ENCODE measurements at places on chromosomes 11 and 22.

GRCh38 chr11:41256041-41256440 is 203.4 kb downstream of the LRRC4C start:
- no peak for DNase-seq

GRCh38 chr11:40380835-40381234 is 1078.6 kb downstream of the LRRC4C start:
- DNase-seq: no peak

DNA sequence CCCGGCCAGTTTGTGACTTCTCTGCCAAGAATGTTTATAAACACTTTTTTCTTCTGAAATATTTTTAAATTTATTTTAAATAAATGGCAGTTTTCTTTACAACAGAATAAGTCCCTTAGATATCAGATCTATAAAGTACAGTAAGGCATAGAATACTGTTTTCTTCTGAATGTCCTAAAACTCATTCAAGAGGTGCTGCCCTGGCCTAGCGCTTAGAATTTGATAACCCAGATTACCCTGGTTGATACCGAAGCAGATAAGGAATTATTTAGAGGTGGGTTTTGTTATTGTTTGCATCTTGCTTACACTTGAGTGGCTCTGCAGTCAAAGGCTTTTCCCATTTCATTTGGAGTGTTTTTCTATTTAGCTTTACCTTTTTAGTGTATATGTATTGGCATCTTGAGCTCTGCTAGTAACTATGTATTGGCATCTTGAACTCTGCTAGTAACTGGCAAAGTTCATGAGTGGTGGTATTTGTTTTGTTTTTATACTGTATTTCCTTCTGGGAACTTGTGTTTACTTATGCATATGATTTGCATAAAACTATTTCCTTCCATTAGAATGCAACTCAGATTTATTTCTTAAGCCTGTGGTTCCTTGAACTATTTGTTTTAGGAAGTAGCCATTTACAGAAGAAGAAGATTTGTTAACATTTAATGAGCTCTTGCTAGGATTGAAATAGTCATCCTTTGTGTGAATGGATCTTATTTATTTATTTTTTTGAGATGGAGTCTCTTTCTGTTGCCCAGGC is 1.2 kb downstream of the ACAD8 start:
- DNase-seq: no peak

DNA sequence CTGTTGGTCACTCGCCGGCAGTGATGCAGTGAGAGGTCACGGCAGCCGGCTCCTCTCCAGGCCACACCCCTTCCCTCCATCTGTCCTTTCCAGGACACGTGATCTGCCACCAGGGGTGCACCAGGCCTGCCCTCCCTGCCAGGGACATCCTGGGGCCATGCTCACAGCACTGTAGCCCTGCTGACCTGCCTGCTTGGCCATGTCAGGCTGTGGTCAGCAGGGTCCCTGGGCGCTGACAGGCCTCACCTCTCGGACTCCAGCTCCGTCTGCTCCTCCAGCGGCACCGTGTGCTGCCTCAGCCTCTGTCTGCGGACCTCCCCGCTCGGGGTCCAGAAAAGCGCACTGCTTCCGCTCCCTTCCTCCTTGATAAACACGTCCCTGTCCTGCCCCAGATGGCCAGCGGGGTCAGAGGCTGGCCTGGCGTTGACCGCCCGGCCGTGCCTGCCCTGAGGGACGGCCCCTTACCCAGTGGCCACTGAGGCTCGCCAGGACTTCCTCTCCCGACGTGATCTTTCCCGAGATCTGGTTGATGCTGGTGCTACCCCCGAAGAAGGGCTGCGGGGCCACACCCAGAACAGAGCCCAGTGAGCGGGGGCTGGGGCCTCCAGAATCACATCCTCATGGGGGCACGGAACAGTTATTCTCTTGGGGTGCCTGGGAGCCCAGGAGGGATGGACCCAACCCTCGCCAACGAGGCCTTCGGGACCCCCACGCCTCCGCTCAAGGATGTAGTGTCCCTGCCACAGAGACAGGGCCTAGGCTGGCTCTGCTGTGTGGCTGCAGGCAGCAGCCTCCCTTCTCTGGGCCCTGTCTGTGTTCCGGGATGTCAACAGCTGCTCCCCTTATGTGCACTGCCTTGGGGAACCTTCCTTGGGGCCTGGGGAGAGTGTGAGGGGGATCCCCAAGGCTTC is 36.3 kb upstream of the CARS1 start:
- no peak for DNase-seq
